Activated naive CD8-positive, alpha-beta T cell treated with anti-CD3 and anti-CD28 coated beads, Interleukin-2, amount 10 ng/mL, durations not matched to agents 7 days and 5 days (primary cell): ENCODE measurements at places on chromosomes 3 and 15. TPM values are rescaled to one million over a fixed set of nuclear protein-coding genes. Genes with fewer than 3 reads are reported as not detected.

Gene CCRL2
- total RNA-seq = 14.4 TPM

Gene NAALADL2
- total RNA-seq = not detected

Gene LTK
- total RNA-seq = 1.6 TPM

Gene CPA3
- total RNA-seq = not detected

Gene CLDN18
- total RNA-seq = not detected

Gene FETUB
- not detected for total RNA-seq

Gene RBPMS2
- not detected for total RNA-seq

Gene CLSTN2
- total RNA-seq = not detected

Gene CHRM5
- not detected for total RNA-seq

Gene IL17RB
- 0.42 TPM for total RNA-seq

Gene LRTM1
- not detected for total RNA-seq

Gene PODXL2
- 2.2 TPM for total RNA-seq

DNA sequence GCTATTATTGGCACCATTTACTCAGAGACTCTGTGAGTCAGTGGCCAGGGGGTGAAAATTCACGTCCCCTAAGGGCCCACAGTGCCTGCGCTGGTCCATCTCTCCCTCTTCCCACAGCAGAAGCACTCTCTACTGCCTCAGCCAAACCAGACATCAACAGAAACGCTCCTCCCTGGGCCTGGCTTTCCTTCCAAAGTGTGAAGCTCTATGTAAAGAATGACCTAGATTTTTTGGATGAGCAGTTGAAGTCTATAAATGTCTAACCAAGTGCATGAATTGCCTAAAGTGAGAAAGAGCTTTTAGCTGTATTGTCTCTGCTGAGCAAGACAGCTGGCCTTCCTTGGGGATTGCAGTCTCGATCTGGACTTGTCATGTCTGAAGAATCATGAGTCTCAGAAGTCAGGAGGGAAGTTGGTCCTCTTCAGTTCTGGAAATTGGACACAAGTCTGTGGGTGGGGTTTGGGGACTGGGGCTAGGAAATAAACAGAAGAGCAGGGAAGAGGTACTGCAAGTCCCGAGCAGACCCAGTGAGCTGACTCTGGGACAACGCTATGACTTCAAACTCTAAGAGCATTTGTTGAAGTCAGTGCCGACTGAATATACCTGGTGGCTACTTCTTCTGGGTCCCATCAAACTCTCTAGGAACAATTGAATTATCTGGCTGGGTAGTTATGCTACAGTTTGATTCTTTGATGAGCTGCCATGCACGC lies 29.0 kb downstream of the RASGRP1 start:
- H3K27me3 ChIP-seq = no peaks in the 10 kb centered on the region
- DNase-seq = no peak
- peaks cover 63% of the 10 kb centered on the region for H3K36me3 ChIP-seq
- H3K4me3 ChIP-seq = peak overlapping the region; percentile 53
- peaks cover 77% of the 10 kb centered on the region for H3K4me1 ChIP-seq
- peak overlapping the region; percentile 70 for H3K27ac ChIP-seq

DNA sequence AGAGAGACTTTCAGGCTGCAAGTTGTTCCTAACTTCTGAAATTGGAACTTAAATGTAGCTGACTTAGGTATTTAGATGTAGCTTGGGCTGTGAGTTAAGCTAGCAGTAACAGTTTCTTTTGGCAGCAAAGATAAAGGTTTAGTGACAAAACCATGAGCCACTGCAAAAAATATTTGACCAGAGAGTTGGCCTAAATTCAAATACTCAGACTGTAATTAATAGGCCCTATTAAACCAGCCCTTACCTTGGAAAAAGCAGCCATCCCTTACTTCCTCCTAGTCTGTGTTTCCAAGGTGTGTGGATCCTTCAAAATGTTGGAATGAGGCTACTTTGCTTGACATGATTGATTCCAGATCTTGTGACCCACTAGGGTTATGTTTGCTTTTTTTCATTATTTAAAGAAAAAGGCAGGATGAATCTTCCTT lies 8.2 kb downstream of the TPM1 start:
- peaks cover 14% of the 10 kb centered on the region for H3K4me1 ChIP-seq
- no peak overlapping the region for H3K27ac ChIP-seq
- no peak overlapping the region for H3K4me3 ChIP-seq
- no peak for DNase-seq
- H3K27me3 ChIP-seq = peaks cover 29% of the 10 kb centered on the region

- H3K4me3 ChIP-seq = no peak overlapping the region
- DNase-seq = no peak
- H3K4me1 ChIP-seq = peaks cover 15% of the 10 kb centered on the region
- H3K27me3 ChIP-seq = peaks cover 2% of the 10 kb centered on the region
- no peak overlapping the region for H3K27ac ChIP-seq
Measured at GRCh38 chr3:31405515-31405914, 127.2 kb upstream of the STT3B start.

DNA sequence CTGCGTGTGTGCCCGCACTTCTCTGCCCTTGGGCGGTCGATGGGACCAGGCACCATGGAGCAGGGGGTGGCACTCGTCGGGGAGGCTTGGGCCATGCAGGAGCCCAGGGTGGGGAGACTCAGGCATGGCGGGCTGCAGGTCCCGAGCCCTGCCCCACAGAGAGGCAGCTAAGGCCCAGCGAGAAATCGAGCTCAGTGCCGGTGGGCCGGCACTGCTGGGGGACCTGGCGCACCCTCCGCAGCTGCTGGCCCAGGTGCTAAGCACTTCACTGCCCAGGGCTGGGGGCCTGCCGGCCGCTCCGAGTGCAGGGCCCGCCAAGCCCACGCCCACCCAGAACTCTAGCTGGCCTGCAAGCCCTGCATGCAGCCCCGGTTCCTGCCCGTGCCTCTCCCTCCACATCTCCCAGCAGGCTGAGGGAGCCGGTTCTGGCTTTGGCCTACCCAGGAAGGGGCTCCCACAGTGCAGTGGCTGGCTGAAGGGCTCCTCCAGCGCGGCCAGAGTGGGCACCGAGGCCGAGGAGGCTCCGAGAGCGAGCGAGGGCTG lies 553 bp upstream of the RTP4 start:
- peaks cover 41% of the 10 kb centered on the region for H3K36me3 ChIP-seq
- peak; percentile 54 for DNase-seq
- peak overlapping the region; percentile 97 for H3K27ac ChIP-seq
- H3K4me1 ChIP-seq = peaks cover 28% of the 10 kb centered on the region

DNA sequence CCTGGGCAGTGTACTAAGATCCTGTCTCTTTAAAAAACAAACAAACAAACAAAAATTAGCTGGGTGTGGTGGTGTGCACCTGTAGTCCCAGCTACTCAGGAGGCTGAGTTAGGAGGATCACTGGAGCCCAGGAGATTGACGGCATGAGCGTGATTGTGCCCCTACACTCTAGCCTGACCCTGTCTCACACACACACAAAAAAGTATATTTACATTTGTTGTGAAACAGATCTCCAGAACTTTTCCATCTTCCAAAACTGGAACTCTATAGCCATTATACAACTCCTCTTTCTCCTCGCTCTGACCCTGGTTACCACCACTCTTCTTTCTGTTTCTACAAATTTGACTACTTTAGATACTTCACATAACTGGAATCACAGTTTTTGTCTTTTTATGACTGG lies 56.0 kb upstream of the CCNB2 start:
- no peak for DNase-seq
- no peaks in the 10 kb centered on the region for H3K27me3 ChIP-seq
- H3K27ac ChIP-seq = no peak overlapping the region
- no peak overlapping the region for H3K4me3 ChIP-seq
- peaks cover 13% of the 10 kb centered on the region for H3K4me1 ChIP-seq

DNA sequence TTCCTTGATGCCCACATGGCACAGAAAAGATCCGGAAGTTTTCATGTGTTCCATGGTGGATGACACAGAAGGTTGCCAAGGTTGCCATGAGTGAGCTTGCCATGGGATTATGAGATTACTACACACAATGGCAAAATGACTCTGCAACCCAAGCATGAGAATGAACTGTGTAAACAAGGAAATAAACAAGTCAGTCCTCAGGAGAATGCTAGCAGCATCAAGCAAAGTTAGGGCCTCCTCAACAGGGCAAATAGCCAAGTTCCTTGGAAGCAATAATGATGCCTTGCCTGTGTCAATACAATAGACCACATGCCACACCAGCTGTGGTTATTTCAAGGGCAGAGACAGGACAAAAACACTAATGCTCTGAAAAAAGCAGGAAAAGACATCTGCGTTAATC lies 41.8 kb downstream of the AQR start:
- no peak overlapping the region for H3K4me3 ChIP-seq
- no peak for DNase-seq
- no peaks in the 10 kb centered on the region for H3K27me3 ChIP-seq
- H3K4me1 ChIP-seq = no peaks in the 10 kb centered on the region
- no peak overlapping the region for H3K27ac ChIP-seq

DNA sequence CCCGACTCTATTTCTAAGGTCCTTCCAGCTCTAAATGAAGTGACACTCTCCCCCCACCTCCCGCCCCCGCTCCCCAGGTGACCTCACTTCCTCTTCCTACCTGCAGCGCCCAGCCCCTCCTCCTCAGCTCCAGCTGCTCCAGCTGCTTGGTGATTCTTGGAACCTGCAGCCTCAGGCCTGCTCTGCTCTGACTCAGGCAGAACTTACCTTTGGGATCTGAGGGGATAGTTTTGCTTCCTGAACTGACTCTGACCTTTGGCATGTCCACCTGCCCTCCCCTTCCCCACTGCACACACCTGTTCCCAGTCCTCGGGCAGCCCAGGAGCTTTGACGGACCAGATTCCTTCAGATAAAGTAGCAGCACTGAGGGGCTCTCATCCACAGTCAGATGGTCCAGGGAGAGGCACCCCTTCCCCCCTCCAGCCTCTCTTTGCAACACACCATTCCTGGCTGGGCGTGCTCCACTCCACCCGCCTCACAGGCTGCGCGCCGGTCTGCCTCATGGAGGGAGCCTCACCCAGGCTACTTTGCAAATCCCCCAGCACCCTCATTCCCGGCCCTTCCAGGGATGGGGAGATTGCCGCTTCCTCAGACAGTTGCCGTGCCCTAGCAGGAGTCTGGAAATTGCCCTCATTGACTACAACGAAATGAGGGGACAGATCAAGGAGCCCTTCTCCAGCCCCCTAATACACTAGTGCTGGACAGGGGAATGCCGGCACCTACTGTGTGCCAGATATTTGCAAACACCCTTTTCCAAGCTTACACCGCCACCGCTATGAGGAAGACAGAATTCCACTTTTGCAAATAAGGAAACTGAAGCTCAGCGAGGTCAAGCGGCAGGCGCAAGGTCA lies 692 bp upstream of the C15orf39 start:
- peak overlapping the region; percentile 82 for H3K27ac ChIP-seq
- peak overlapping the region; percentile 94 for H3K4me3 ChIP-seq
- peak; percentile 59 for DNase-seq
- peaks cover 45% of the 10 kb centered on the region for H3K4me1 ChIP-seq

DNA sequence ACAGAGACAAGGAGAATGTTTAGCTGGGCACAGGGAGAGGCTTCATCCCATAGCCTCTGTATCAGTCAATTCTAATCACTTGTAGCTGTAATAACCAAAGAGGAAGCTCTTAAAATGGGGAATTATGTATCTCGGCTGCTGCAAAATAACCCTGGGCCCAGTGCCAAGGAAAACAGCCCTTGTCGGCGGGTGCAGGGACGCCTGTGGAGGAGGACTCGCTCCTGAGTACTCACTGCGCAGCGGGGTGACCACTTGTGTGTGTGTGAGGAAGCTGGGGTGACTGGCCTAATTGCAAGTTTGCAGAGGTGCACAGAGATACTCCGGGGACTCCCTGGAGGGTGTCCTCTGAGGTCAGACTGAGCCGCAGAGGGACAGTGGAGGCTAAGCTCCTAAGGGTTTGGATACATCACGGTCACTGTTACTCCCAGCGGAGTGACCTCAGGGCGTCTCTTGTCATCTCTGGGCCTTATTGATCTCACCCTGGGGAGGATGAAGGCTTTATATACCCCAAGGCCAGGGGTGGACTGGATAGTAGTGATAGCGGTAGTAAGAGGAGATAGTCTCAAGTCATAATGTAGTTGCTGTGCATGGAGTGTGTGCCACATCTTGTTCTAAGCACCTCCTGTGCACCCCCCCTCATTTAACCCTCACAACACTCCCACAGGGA lies 37.2 kb downstream of the SLC6A6 start:
- H3K27ac ChIP-seq = no peak overlapping the region
- H3K4me3 ChIP-seq = no peak overlapping the region
- no peaks in the 10 kb centered on the region for H3K27me3 ChIP-seq
- H3K36me3 ChIP-seq = peaks cover 4% of the 10 kb centered on the region
- no peak for DNase-seq

- H3K36me3 ChIP-seq = peaks cover 2% of the 10 kb centered on the region
- H3K4me3 ChIP-seq = no peak overlapping the region
- H3K4me1 ChIP-seq = peaks cover 5% of the 10 kb centered on the region
- no peaks in the 10 kb centered on the region for H3K27me3 ChIP-seq
Measured at GRCh38 chr15:57728436-57728835, 21.9 kb downstream of the POLR2M start.

DNA sequence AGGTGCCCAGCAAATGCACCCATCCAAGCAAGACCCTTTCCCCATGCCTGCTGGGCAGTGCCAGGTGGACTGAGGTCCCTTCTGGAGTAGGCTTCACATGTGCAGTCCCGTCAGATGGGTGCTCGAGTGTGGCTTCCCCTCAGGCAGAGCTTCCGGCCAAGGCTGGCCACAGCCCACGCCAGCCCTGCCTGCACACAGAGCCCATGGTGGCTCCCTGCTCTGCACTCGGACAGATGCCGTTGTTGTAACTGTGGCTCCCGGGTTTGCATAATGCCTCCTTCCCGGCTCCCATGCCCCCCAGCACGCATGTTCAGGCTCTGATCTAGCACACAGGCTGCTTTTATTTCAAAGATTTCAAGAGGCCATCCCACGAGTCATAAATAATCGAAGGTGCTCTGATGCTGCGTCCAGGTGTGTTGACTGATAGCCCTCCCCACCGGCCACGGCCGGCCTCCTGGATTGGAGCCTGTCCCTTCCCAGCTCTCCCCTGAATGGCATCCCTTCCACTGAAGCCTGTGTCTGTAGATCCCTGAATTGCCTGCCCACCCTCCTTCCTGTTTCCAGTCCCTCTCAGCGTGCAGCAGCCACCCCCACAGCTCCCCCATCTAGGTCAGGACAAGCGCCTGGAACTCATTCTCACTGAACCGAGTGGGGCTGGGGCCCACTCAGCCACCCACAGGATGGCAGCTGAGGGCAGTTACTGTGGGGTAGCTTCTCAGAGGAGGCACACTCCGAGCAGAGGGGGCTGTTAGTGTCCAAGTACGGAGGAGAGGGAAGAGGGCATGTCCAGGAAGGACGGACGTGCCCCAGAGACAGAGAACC lies 100.0 kb upstream of the LINGO1 start:
- H3K27me3 ChIP-seq = peaks cover 5% of the 10 kb centered on the region
- no peak for DNase-seq
- H3K4me1 ChIP-seq = no peaks in the 10 kb centered on the region
- no peaks in the 10 kb centered on the region for H3K36me3 ChIP-seq
- H3K4me3 ChIP-seq = no peak overlapping the region

DNA sequence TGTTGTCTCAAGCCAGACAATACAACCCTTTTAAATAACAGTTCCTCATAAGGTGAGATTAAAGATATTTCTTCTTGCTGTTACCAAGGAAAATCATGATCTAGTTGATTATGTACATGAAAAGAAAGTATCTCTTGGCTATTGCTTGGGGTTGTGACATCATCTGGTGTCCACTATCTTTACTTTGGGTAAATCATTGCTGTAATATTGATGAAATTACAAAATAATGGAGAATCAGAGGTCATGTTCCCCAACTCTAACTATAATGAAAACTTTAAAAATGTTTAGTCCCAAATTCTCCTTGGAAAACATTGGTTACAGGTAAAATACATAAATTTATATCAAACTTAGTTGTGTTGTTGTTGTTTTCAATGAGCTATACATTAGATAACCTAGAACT lies 142.2 kb downstream of the ARPP21 start:
- H3K4me1 ChIP-seq = no peaks in the 10 kb centered on the region
- H3K27ac ChIP-seq = no peak overlapping the region
- H3K36me3 ChIP-seq = no peaks in the 10 kb centered on the region
- H3K27me3 ChIP-seq = no peaks in the 10 kb centered on the region
- no peak for DNase-seq

GRCh38 chr15:45146405-45146804 lies 16.6 kb downstream of the DUOX1 start:
- H3K27ac ChIP-seq = no peak overlapping the region
- no peaks in the 10 kb centered on the region for H3K4me1 ChIP-seq
- H3K27me3 ChIP-seq = no peaks in the 10 kb centered on the region
- DNase-seq = no peak
